NCI-H2107 (cell line): ENCODE measurements at places on chromosomes 7 and 10.

GRCh38 chr10:59904426-59905065, 1.8 kb downstream of the CCDC6 start:
- no peak for DNase-seq

GRCh38 chr7:158050441-158050977, 537.1 kb downstream of the PTPRN2 start:
- no peak for DNase-seq

GRCh38 chr10:17076626-17077345, 52.8 kb downstream of the CUBN start:
- DNase-seq: no peak

DNA sequence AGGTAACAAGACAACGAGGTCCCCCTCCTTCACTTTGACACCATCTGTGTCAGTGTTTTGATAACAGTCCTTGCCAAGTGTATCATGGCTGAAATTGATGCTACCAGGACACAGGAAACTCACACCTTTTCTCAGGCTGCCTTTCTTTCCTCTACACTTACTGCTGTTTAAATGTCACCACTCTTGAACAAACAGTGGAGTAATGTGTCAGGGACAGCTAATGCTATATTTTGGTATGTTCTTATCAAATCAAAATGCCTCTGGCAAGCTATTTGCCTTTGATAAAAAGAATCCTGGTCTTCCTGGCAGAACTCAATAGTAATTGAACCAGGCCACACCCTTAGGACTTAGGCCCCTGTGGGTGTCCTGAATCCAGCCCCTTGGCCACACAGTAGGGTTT, 692.9 kb downstream of the LRMDA start:
- DNase-seq: no peak

- no peak for DNase-seq
Measured at GRCh38 chr10:47040681-47041080, 129.5 kb downstream of the PTPN20 start.

DNA sequence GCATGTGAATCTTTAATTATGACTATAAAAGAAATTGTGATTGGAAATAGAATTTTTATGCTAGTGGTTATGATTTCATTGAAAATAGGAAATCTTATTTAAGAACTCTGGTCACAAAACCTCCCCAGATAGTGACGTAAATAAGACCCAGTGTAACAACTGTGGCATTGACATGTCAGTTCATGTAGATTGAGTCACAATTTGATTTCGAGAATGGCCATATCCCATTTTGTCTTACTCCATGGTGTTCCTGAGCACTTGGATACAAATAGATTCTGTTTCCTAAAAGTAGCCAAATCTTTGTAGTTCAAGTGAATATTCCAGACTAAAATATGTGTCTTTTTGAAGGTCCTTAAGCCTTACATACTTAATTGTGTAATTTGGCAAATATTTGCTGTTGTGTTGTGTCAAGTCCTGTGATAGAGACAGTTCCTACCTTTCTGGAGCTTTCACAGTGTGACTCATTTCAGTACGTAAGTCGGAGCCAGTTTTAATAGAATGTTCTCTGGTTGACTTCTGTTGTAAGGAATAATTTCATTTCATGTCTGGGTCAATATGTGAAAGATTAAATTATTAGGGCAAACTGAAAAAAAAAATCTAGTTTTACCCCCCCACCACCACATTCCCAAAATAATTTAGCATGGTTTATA, 37.1 kb upstream of the TOMM7 start:
- no peak for DNase-seq

DNA sequence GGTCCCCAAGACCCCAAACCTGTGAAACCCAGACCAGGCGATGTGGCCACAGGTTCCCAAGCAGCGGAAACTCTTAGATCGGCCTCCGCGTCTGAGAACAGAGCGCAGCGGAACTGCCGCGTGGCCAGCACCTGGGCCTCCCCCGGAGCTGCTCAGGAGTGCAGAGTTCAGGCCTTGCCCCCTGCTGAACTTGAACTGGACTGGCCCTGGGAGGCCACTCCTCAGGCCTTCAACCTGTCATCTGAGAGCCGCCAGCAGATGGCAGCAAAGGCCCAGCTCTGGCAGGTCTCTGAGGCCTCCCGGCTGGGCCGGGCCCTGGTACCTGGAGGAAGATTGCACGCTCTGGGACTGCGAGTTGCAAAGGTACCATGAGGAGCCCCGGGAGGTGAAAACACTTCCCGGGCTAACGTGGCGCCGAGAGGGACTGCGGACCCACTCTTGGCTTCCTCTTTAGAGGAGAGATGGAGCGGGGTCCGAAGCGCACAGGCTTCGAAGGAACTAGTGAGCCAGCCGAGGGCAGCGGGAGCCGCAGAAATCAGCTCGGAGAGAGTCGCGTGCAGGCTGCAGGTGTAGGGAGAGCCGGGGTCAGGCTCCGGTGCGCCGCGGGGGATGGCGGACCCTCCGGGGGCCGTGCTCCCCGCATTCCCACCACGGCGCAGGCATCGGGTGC, 89.2 kb downstream of the PAXIP1 start:
- peak; percentile 51 for DNase-seq

DNA sequence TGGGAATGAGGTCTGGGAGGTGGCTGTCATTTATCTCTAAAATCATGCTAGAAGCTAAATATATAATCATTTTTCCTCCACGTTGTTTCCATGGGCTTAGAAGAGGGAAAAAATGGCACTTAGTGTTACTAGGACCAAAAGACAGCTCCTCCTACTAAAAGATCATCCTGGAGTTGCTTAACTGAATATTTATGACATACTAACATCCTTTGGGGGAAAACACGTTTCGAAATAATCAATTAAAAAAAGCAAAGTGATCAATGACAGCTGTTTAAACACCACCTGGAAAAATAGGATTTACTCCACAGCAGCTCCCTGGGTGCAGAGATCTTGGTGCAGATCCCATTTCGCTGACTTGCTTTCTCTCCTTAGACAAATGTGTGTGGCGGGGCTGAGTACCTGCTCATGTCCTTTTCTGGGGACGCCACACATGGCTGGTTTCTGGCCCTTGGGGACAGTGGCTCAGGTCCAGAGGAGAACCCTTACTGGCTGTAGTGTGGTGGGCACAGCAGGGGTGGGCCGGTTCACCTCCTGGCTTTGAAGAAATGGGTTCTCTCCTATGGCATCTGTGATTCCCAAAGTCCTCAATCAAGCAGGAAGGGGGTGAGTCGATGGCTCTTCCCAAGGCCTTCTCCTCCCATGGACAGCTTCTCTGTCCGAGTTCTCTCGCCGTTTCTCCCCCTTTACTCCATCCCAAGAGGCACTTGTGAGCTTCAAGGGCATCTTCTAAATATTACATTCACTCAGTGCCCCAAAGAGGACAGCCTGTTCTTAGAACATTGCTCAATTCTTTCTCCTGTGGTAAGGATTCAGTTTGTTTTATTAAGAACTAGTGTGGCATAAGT, 156.4 kb upstream of the KLF14 start:
- DNase-seq: no peak

DNA sequence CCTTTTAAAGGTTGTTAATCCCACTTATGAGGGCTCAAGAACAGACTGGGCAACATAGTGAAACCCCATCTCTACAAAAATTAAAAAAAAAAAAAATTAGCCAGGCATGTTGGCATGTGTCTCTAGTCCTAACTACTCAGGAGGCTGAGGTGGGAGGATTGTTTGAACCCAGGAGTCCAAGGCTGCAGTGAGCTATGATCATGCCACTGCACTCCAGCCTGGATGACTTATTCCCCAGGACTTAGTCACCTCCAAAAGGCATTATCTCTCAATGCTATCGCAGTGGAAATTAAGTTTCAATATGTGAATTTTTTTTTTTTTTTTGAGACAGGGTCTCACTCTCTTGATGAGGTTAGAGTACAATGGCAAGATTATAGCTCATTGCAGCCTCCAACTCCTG, 61.2 kb upstream of the TRIM24 start:
- DNase-seq: no peak

GRCh38 chr7:130943336-130943901, 209.4 kb upstream of the KLF14 start:
- no peak for DNase-seq

DNA sequence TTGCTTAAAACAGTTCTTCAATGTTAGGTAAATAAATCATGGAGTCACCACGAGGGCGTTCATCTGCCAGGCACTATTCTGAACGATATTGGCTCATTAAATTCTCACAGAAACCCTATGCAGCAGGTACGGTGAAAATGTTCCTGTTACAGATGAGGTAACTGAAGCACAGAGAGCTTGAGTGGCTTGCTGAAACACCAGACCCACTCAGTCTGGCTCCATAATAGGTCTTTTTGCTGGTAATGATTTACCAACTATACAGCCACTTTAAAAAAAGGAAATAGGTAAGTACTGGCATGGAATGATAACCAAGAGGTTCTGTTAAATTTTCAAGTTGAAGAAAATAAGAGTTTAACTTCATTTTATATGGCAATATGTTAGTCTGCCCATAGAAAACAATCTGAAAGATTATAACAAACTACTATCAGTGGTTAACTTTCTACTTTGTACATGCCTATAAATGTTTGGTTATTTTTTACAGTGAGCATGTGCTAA, 1.3 kb upstream of the TM9SF3 start:
- DNase-seq: no peak

- no peak for DNase-seq
Measured at GRCh38 chr10:123554656-123555055, 111.5 kb upstream of the GPR26 start.

- DNase-seq: no peak
Measured at GRCh38 chr10:50291261-50291850, 40.0 kb upstream of the ASAH2 start.

DNA sequence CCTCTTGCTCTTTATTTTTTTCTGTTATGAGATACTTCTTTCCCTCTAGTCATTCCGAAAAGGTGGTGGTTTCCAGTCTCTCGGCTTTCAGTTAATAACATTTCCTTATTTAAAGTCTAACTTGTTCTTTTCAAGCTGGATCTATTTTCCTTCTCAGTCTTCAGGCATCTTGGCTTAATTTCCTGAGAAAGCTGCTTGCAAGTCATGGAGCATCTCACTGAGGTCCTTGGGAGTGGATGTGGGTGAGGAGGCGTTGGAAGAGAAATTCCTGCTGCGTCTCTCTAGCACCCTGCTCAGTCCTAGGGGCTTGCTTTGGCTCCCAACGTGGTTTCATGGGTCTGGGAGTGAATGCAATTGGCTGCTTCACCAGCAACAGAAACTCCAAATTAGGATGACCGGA, 210.2 kb upstream of the MKI67 start:
- DNase-seq: no peak

GRCh38 chr7:132965951-132966350, 115.9 kb downstream of the CHCHD3 start:
- DNase-seq: no peak
